Epithelial cell of umbilical artery (primary cell): ENCODE measurements at places on chromosomes 2 and 18. TPM values are rescaled to one million over a fixed set of nuclear protein-coding genes. Genes with fewer than 3 reads are reported as not detected.

Gene CGREF1
- total RNA-seq = 3.6 and 4.7 TPM in 2 replicates

Gene THSD7B
- 0.65 TPM in 1 of 2 replicates, not detected in the other for total RNA-seq

Gene CCDC148
- total RNA-seq = under 0.01 TPM in 1 of 2 replicates, not detected in the other

Gene RAB31
- total RNA-seq = 34.1 and 34.2 TPM in 2 replicates

Gene G6PC2
- not detected in 2 replicates for total RNA-seq

Gene TBR1
- total RNA-seq = under 0.01 and 0.30 TPM in 2 replicates

Gene ZNF514
- 9.1 and 9.9 TPM in 2 replicates for total RNA-seq

Gene CRYGC
- total RNA-seq = not detected in 2 replicates
